ENCODE measurements at places on chromosomes 4 and X.

DNA sequence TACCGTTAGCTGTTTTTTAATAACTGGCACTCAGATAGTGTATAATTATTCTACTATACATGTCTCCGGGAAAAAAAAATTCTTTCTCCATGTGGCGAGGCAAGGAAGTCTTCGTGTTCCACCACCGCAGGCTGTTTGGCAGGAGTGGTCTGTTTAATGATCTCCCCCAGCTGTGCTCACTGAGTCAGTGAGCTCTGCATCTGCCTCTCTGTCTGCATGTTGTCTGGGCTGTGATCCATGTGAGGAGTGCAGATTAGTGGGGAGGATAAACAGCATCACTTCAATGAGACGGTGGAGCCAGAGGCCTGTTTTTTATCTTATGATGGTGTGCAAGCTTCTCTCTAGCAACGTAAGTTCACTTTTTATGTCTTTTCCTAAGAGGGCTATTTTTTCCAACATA, 69.8 kb downstream of the RPS3A start:
- no peak for DNase-seq

- no peak for DNase-seq
Measured at GRCh38 chrX:30865015-30865414, 24.0 kb downstream of the TAB3 start.

GRCh38 chr4:81757691-81758090, 286.0 kb upstream of the RASGEF1B start:
- no peak for DNase-seq

DNA sequence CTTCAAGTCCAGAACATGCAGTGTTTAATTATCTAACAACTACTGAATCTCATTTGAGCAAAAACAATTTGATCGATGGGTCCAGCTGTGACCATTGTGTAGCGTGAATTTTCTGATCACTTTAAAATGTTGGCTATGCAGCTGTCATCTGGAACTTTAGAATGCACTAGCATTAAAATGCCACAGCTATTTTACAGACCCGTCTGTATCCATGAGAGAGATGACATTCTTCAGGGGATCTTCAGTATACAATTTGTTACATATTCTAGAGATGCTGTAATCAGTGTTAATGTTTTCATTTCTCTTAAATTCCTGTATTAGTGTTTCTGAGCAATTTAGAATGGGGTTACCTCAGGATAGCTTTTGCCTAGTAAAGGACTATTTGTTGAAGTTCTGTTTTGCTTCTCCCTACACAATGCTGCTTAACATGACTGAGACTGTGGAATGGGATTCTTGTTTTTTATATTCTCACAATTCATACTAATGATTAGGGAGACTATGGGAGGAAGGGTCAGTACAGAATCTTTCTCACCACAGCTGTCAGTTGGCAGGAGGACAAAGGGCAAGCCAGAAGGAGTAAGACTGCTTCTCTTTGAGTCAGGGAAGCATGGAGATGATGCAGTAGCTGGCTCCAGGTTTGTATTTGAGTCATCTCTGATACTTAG, 13.2 kb upstream of the CTSO start:
- DNase-seq, result no peak

DNA sequence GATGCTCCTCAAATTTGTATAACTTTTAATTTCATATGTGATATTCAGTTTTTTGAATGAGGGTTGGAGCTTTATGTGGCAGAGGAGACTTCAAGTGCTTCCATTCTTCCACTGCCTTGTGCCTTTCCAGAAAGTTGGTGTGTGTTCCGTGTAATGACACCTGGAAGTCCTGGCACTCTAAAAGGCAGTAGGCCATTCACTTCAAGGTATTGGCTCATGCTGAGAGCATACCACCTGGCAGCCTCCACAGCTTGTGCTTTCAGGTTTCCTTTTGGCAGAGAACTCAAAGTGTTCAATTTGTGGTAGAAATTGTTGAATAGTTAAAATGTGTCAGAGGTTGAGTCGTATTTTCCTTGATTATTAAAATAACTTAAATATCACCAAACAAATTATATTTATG, 49.6 kb downstream of the GRIA2 start:
- DNase-seq, result no peak

GRCh38 chr4:91147067-91147466, 1019.9 kb downstream of the CCSER1 start:
- DNase-seq, result no peak

- no peak for DNase-seq
Measured at GRCh38 chrX:50432829-50433289, 37.8 kb downstream of the DGKK start.

DNA sequence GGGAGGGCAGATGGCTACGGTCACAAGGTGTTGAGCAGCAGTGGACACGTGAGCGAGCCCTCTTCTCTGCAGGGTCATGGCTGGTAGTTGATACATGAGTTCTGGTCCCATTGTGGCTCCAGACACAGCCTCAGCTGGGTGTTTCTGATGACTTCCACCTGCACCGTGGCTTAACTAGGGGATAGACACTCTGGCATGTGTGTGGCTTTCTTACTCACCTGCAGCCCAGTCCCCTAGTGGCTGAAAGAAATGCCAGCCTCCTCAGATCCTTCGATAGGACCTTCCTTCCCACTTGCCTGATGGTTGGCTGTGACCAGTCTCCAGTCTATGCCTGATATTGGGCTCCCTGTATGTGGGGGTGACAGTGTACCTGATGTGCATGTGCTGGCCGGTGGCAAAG, 5.0 kb downstream of the GPR78 start:
- DNase-seq, result no peak

DNA sequence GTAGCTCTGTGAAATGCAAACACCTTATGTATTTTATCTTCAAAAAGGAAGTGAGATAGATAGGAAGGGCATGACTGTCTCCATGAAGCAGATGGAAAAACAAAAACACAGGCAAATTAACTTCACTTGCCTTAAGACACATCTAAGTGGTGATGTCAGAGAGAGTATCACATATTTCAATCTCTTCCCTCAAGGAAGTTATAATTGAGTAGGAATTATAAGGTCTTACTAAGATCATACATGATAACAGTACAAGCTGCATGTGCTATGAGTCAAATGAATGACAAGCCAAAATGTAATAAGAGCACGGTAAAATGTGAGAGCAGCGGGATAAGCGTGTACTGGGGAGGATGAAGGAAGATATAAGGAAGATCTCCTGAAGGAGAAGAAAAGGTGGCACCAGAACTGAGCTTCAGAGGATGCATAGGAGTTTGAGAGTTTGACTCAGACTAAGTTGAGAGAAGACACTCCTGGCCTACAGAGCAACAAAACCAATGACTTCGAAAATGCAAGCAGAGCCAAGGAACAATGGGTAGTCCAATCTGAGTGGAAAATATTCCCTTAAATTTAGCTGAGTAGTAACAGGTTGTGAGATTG, 43.3 kb upstream of the GALNT7 start:
- no peak for DNase-seq

- no peak for DNase-seq
Measured at GRCh38 chr4:176611951-176612350, 180.8 kb downstream of the VEGFC start.

DNA sequence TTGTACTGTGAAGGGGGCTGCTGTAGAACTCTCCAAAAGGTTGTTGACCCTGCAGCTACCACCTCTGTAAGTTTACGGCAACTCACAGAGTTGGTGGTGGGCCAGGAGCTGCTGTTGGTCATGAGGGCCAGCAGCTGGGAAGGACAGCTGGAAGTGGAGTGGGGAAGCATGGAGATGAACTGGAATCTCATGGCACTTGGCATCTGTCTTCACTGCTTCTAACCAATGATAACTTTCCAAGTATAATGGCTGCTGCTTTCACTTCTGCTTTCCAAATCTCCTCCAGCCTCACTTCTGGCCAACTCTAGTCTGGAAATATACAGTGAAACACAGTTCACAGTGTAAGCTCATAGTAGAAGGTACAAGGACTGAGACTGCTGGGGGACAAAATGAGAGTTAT, 126.5 kb upstream of the INTU start:
- DNase-seq, result no peak

DNA sequence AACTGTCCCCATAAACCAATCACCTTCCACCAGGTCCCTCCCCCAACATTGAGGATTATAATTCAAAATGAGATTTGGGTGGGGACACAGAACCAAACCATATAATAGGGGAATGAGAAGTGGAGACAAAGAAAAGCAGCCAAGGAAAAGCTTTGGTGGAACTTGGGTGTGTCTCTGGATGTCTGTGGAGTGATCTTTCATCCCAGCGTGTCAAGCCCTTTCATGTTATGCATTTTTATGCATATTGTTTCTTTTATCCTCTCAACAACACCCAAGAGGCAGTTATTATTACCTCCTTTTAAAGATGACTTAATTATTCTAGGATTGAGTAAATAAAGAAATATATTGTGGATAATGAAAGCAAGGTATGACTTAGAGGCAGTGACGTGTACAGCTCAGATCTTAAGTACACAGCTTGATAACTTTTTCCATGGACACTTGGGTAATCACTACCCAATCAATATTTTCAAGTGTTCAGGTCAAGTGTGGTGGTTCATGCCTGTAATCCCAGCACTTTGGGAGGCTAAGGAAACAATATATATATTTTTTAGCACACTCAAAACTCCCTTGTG, 42.6 kb upstream of the HOPX start:
- no peak for DNase-seq

DNA sequence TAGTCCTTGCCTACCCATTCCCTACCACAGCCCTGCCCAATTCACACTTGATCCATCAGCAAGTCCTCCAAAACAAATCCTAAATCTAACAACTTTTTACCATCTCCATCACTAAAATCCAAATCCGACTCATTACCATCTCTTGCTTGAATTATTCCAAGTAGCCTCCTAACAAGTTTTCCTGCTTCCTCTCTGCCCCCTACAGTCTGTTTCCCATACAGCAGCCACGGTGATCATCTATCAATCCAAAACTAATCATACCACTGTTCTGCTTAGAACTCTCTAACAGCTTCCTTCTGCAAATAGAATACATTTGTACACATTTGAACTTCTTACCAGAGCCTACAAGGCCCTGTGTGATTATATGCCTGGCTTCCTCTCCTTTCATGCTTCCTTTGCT, 133.0 kb downstream of the SHROOM4 start:
- DNase-seq, result no peak

DNA sequence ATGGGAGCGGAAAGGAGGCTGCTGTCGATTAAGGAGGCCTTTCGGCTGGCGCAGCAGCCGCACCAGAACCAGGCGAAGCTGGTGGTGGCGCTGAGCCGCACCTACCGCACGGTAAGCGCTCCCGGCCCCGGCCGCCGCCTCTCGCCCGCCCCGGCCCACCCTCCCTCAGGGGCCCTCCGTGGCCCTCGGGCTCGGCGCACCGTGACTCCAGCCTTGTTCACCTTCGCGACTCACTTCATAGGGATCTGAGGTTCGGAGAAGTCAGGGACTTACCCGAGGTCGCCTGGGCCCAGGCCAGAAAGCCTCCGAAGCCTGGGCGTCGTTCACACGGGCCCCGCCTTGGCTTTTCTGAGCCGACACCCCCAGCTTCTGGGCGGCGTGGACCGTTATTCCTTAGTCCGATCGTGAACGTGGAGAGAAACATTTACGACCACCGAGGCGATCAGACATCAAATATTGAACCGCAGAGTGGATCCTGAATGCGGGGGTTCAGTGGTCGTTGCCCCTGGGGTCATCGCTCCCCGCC, 362 bp downstream of the NCAPG start:
- no peak for DNase-seq

GRCh38 chrX:120672389-120672788, 42.5 kb upstream of the C1GALT1C1 start:
- DNase-seq, result no peak

- DNase-seq, result no peak
Measured at GRCh38 chr4:47054130-47054529, 22.8 kb downstream of the GABRB1 start.

- DNase-seq, result no peak
Measured at GRCh38 chrX:46198858-46199257, 346.4 kb downstream of the ZNF674 start.

- DNase-seq, result no peak
Measured at GRCh38 chrX:150664290-150664689, 28.9 kb upstream of the MTMR1 start.

GRCh38 chrX:16885628-16886027, 15.5 kb upstream of the RBBP7 start:
- no peak for DNase-seq

DNA sequence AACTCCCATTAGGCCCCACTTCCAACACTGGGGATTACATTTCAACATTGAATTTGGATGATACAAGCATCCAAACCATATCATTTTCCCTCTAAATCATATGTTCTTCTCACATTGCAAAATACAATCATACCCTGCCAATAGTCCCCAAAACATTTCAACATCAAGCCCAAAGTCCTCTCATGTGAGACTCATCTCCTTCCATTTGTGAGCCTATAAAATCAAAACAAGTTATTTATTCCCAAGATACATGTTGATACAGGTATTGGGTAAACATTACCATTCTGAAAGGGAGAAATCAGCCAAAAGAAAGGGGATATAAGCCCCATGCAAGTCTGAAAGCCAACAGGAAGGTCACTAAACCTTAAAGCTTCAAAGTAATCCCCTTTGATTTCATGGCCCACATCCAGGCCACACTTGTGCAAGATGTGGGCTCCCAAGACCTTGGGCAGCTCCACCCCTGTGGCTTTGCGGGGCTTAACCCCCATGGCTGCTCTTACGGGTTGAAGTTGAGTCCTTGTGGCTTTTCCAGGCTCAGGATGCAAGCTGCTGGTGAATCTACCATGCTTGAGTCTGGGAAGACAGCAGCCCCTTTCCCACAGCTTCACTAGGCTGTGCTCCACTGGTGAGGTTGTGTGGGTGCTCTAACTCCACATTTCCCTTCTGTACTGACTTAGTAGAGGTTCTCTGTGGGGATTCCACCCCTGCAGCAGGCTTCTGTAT, 40.6 kb upstream of the SERTM2 start:
- DNase-seq, result no peak

DNA sequence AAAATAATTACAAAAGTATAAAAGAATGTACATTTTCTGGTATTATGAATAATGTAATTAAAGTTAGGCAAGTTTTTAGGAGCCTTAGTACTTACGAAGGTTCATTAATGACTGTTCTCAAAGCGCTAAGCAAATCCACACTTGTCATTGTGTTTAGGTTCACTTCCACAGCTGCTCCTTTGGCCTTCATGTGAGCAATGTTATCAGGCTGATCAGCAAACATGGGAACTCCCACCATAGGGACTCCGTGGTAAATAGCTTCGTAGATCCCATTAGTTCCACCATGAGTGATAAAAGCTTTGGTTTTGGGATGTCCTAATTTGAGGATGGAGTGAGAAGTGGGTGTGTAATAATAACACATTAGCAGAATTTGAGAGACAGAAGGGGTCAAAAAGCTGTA, 45.1 kb downstream of the UGT2A2 start:
- DNase-seq, result no peak

- no peak for DNase-seq
Measured at GRCh38 chrX:39012621-39013111, 211.4 kb downstream of the MID1IP1 start.

GRCh38 chrX:13689741-13690211, 848 bp downstream of the RAB9A start:
- DNase-seq, result no peak

GRCh38 chrX:23729214-23729613, 13.9 kb downstream of the ACOT9 start:
- DNase-seq, result no peak

- DNase-seq, result no peak
Measured at GRCh38 chrX:13360146-13360545, 40.3 kb upstream of the ATXN3L start.

- DNase-seq, result no peak
Measured at GRCh38 chr4:137597752-137598430, 65.6 kb upstream of the PCDH18 start.

All from activated CD8-positive, alpha-beta memory T cell treated with anti-CD3 and anti-CD28 coated beads for 1 hour (primary cell).